ENCODE measurements at places on chromosomes 6 and 20.

DNA sequence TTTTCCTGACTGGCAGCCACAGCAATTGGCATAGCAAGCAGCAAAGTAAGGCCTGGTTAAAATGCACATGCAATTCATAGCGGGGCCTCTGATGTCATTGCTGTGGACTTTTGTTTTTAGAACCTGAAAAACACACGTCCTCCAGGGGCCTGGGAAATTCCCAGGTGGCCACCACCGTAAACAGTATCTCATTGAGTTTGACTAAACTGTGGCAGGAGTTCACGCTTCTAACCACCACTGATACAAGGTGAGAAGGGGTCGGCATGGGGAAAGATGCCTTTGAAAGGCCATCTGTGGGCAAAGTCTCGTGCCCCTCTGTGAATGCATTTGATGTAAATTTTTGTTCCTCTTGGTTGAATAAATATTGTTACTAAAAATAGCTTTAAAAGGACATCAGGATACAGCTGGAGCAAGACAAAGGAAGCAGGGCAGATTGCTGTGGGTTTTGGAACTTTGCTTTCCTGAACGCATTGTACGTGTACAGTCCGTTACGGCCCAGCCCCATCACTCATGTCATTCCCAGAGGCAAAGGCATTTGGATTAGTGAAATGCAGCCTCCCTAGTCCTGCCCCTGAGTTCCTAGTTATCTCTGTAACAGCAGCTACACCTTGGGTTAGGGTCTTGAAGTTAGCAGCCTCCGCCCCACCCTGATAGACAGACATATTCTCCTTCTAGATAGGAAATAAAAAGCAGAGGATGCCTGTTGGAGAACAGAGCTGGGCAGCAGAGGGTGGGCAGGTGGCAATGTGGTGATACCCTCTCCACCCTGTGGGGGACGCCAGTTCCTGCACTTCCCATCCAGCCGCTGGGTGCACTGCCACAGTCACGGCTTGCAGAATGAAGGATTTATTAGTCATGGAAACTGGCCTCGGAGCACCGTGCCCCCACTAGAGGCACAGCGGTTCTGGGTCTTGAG, 80.3 kb downstream of the ZDHHC14 start:
- DNase-seq = no peak

- no peak for DNase-seq
Measured at GRCh38 chr20:48824830-48825565, 2.8 kb downstream of the PREX1 start.

GRCh38 chr6:34890533-34890925, 1.5 kb downstream of the ANKS1A start:
- DNase-seq = peak; percentile 55

- DNase-seq = no peak
Measured at GRCh38 chr6:38782616-38783015, 67.5 kb downstream of the DNAH8 start.

- peak; percentile 38 for DNase-seq
Measured at GRCh38 chr6:43628393-43629103, 516 bp downstream of the GTPBP2 start.

GRCh38 chr6:130852844-130853554, 25.8 kb downstream of the SMLR1 start:
- no peak for DNase-seq

DNA sequence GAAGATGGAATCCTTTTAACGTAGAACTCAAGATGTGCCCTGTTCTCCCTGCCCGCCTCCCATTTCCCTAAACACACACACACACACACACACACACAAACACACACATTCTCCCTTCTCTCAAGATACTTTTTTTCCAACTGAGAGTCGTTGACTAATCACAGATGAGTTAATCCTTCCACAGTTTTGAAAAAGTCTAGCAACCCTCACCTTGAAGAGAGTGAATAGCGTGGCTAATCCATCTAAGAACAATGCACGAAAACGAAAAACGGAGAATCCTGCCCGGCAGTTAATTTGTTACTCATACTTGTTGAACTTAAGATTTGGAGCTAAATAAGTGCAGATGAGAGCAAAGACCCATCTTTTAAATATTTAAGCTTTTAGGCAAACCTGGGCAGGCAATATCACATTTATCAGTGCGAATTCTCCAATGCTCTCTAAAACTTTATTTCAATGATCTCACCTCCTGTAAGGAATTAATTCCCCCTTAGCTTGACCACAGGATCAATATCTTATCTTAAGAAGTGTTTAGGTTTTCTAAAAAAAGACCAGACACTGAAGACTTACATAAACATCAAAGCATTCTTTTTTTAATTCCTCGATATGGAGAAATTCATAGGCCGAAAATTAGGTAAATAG, 1.1 kb downstream of the AGPAT4 start:
- no peak for DNase-seq

- DNase-seq = no peak
Measured at GRCh38 chr6:22254886-22255285, 42.0 kb downstream of the PRL start.

DNA sequence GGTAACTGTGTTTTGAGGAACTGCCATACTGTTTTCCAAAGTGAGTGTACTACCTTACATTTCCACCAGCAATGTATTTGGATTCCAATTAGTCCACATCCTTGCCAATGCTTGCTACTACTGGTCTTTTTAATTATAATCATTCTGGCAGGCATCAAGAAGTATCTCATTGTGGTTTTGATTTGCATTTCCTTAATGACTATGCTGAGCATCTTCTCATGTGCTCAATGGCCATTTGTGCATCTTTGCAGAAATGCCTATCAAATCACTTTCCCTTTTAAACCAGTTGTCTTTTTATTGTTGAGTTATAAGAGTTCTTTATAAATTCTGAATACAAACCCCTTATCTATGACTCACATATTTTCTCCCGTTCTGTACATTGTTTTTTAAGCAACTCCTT, 75.9 kb downstream of the ATG5 start:
- no peak for DNase-seq

DNA sequence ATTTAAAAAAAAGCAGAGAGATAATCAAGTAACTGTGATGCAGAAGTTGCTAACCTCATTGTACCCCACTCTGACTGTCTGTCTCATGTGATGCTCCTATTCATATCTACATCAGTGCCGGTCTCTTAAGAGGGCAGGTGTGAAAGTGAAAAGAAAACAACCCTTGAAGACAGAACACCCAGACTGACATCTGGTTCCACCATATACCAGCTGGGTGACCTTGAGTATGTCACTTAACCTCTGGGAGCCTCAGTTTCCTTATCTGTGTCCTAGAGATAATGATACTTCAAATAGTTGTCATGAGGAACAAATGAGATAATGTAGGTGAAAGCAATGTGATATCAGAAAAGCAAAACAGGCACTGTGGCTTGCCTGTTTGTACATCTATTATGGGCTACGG, 426.8 kb upstream of the SOX4 start:
- DNase-seq = no peak

DNA sequence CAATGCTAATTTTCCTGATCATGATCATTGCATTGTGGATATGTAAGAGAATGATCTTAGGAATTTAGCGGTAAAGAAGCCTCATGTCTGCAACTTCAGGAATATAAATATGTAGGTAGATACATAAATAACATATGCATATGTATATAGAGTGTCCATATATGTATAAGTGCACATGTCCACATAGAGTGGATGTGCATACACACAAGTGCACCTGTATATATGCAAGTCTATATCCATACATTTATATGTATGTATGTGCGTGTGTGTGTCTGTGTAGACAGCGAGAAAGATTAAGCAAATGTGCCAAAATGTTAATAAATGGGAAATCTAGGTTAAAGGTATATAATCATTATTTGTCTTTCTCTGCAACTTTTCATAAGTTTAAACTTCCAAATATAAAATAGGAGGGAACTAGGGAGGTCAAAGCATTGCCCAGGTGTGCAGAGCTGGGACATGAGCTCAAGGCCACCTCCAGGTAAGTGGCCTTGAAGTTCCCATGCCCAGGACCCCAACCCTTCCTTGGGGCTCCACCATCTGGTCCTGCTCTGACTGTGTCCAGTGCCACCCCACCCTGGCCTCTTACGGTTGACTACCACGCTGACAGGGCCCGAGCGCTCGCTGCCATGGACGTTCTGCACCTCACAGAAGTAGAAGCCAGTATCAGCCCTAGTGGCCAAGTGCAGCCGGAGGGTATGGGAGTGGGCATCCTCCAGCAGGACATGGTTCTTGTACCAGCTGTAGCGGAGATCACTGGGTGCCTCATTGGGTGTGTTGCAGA, 9.6 kb downstream of the SIGLEC1 start:
- DNase-seq = no peak

- peak; percentile 62 for DNase-seq
Measured at GRCh38 chr20:41054070-41054846, 25.6 kb downstream of the TOP1 start.

DNA sequence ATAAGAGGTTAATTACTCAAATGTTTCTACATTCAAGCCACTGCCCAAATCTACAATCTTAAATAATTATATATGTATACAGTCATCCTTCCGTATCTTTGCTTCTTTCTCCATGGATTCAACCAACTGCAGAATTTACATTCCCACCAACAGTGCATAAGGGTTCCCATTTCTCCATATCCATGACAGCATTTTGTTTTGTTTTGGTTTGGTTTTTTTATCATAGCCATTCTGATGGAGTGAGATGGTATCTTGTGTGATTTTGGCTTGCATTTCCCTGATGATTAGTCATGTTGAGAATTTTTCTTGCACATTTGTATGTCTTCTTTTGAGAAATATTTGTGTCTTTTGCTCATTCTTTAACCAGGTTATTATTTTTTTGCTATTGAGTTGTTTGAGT, 198.5 kb downstream of the C6orf118 start:
- no peak for DNase-seq

DNA sequence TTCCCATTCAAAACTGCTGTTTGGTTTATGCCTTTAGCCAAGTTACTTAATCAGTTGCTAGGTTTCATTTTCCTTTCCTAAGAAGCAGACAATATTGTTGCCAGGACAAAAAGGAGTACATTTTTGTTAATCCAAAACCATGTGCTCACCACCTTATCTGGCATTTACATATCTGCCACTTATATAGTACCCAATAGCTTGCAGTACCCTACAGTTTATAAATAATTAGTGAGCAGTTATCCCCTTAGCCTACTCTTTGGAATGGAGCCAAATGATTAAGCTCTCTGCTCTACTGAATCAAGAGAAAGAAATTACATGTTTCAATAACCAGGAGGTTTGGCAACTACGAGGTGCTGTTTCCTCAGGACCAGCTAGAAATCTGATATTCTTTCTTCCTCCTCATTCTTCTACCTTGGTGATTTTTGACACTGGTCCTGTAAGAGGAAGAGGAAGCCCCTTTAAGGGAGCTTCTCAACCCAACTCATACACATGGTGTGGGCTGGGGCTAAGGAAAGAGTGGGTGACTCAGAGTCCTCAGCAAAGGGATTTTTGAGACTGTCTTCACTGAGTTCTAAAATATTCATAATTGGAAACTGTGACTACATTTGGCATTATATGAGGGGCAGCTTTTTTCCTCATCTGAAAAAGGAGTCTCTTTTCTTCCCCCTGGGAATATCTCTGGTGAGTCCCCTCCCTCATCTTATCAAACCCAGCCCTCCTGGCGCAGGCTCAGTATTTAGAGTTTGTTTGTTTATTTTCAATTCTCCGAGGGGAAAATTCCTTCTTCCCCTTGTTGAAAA, 1.5 kb downstream of the ZNFX1 start:
- DNase-seq = peak; percentile 92

- peak; percentile 29 for DNase-seq
Measured at GRCh38 chr6:81894306-81894705, 141.8 kb upstream of the TENT5A start.

DNA sequence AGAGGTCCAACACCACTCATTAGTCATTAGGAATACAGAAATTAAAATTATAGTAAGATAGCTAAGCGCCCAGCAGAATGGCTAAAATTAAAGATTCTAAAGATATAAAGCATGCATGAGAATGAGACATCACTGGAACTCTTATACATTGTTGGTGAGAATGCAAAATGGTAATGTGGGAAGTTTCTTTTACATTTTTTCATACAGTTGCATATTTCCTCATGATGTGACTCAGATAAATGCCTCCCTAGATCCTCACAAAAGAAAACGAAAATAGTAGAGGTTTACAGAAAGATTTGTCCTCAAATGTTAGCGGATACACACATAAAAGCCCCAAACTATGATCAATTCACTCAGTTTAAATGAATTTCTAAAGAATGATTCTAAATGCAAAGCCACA, 633.7 kb upstream of the GJE1 start:
- no peak for DNase-seq

DNA sequence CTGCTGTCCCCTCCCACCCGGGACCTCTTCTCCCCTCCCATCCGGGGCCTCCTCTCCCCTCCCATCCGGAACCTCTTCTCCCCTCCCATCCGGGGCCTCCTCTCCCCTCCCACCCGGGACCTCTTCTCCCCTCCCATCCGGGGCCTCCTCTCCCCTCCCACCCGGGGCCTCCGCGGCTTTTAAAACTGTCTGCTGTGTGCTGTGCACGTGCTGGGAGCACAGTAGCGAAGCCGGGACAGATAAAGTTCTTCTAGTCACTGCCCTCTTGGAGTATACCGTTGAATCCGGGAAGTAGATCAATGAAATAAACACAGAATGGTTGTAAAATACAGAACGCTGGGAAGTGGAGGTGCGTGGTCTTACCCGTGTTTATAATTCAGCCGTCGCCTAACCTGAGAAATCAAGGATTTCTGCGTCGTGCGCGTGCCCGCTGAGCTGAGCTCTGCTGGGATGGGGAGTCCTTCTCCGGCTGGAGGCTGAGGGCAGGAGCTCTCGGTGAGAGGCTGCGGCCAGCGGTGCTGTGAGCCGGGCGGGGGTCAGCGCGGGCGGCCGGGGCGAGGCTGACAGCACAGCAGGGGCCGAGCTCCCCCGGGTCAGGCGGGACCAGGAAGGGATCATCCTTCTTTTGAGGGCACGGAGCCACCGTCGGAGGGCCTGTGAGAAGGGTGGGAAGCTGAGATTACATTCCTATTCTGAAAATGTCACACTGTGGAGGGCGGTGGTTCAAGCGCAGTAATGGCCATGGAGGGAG, 19.6 kb upstream of the KIF25 start:
- no peak for DNase-seq

DNA sequence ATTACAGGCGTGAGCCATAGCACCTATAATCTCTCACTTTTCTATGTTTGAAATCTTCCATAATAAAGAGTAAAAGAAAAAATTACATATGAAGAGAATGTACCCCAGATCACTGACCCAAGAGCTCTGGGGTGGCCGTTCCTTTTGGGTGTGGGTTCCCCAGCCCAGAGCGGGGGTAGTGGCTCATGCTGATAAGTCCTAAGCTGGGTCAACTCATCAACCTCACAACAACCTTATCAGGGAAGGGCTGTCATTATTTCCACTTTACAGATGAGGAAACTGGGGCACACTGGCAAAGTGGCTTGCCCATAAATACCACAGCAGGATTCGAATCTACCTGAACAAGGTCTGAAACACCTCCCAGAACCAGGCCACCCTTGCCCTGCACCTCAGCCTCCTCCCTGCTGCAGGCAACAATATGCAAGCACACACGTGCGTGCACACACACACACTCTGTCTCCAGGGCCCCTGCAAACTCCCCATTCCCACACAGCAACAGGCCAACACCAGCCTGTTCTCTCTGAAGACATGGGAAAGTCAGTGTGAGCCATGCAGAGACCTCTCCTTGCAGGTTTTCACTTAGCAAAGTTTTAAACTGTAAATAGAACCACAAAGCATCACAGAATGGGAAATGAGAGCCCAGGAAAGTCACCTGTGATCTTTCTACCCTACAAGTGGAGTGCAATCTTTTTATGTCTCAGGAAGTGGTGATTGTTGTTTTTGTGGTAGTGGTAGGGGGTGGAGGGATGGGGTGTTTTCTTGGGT, 27.7 kb downstream of the BFSP1 start:
- DNase-seq = no peak

GRCh38 chr20:45890077-45890984, 677 bp downstream of the NEURL2 start:
- DNase-seq = peak; percentile 56
